Activated T-helper 17 cell treated with anti-CD3 and anti-CD28 coated beads, Interleukin-2, amount 50 U/mL, for 72 hours (primary cell): ENCODE measurements at places on chromosomes 6 and 20.
A peak's percentile ranks its signal among the peaks of the same experiment; 100 is the strongest.

DNA sequence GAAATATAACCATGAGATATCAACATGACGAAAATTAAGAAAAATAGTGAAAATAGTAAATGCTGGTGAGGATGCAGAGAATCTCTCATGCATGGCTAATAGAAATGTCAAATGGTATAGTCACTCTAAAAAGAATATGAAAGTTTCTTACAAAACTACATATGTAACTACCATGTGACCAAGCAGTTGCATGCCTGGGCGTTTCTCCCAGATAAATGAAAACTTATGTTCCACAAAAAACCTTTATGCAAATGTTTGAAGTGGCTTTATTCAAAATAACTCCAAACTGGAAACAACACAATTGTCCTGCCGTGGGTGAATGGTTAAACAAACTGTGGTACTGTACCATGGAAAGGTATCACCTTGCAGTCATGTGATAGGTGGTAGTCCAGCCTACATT, 112.4 kb downstream of the HDGFL1 start:
- no peak for ATAC-seq

DNA sequence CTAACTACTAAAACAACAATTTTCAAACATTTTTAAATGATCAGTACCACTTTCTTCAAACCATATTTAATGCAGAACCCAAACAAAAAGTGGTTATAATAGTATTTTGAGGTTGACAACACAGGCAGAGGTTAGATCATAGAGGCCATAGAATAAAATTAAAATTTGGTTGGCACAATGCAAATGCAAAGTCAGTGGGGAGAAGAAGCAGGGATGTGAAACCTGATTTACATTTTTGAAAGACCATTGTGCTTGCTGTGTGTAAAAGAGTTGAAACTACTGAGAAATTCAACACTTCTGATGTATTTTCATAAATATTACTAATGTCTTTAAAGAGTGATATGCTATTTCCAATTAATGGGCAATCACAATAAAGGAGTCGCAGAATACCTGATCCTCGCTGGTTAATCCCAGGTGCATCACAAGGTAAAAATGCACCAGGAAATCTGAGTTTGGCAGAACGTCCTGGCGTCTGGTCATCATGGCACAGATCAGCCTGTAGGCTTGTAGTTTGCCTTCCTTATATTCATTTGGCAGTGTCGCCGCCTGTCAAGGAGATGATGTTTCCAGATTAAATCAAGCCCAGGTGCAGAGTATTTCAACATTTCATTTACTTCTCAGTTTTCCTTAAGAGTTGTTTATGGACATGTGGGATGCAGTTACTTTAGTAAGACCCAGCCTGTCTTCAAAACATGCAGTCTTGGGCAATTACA, 141.2 kb downstream of the RALGAPA2 start:
- ATAC-seq = no peak

- no peak for ATAC-seq
Observed at GRCh38 chr6:48570656-48571055, 459.7 kb upstream of the PTCHD4 start.

DNA sequence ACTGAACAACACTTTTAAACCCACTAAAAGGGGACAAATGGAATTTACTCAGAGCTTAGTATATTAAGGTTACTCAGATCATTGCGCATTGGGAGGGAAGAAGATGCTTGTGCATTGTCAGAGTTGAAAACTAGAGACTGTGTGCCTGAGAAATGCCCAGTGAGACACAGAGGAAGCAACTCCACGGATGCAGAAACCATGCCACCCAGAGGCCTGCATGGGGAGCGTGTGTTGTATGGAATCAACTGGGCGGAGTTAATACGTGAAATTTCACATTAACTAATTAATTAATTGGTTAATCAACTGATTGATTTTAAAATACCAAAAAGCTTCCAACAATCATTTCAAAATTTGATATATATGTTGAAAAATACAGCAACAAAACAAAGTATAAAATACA, 391.6 kb downstream of the PLCB1 start:
- ATAC-seq = no peak

DNA sequence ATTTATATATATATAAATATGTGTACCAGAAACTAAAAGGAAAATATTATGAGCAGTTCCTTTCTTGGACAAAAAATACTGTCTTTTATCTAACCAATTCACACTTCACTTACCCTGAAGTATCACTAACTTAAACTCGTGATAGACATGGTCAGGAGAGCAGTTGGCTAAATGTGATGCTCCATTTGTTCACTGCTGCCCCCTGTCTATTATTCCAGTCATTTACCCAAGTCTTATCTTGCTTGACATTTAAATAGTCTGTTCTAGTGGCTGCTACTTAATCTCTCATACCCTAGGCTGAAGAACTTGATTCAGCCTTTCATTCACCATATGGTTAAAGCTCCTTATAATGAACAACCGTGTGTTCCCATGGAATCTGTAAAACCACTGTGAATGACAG, 789.6 kb upstream of the EYS start:
- ATAC-seq = no peak

GRCh38 chr20:9262653-9263194, 193.8 kb downstream of the PLCB4 start:
- no peak for ATAC-seq

DNA sequence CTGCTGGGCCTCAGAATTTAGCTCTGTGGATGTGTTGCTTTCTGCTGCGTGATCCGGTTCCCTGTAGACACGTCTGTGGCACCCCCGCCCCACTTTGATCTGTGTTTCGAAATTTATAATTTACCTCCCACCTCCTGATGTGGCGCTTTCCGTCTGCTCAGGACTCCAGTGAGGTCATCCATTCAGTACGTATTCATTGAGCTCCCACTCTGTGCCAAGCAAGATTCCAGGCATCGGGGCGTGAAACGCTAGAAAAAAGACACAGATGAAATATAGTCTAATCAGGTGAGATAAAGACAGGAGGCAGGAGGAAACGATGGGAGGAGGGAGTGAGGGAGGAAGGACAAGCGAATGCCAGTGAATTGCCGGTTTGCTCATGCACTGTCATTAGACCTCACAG, 431.9 kb upstream of the SULF2 start:
- ATAC-seq = no peak

- no peak for ATAC-seq
Observed at GRCh38 chr6:122322824-122323223, 76.6 kb upstream of the HSF2 start.

DNA sequence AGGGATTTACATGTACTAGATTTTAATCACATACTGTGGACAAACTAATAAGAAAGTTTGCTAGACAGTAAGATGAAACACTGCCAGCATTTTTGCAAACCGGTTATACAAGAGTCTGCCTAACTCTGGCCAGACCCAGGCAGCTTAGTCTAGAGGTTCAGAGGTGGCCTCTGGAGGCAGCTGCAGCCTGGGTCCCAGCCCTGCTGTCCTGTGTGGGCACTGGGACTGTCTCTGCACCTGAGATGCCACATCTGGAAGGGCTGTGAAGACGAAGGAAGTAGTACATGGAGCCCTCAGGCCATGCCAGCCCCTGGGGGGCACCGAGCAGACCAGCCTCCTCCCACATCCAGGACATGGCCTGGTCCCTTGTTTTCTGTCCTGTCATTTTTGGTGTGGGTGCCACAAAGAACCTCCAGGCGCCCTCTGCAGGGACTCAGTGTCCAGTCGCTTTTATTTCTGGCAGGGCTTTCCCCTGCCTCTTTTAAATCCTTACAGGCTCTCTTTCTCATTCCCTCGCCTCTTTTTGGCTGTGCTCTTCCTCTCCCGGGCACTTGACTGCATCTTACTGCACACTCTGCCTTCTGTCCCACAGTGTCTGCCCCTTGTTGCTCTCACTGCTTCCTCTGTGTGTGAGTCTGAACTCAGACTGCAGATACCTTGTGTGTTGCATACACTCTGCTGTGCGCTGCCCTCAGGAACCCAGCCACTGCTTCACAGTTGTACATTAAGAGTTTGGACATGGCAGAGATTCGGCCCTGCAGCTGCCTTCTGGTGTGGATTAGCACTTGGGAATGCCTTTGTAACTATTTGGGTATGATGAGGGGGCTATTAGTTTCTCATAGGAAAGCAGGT, 216.7 kb downstream of the ZDHHC14 start:
- ATAC-seq = peak; percentile 52

- no peak for ATAC-seq
Observed at GRCh38 chr20:17666481-17666880, 15.6 kb downstream of the RRBP1 start.

- peak; percentile 62 for ATAC-seq
Observed at GRCh38 chr6:15395087-15395486, 149.2 kb downstream of the JARID2 start.

- ATAC-seq = no peak
Observed at GRCh38 chr6:144190080-144190479, 39.8 kb downstream of the STX11 start.
